Stimulated activated CD4-positive, alpha-beta T cell treated with anti-CD3 and anti-CD28 coated beads, Interleukin-4, amount 100 ng/mL, for 48 hours (primary cell): ENCODE measurements at places on chromosomes 7 and 10.

DNA sequence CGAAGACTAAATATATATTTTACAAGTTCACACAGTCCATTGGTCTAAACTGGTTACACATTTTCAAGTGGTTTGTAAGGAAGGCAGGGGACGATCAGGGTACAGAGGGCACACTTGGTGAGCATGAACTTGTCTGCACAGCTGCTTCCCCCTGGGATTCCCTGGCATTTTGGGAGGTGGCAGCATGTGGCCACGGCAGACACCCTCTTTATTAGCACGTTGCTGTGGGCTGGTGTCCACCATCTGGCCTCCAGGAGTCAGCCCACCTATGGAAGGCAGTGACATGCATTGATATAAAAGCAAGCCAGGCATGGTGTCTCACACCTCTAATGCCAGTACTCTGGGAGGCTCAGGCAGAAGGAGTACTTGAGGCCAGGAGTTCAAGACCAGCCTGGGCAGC lies 350.2 kb downstream of the TYW1 start:
- no peak for DNase-seq

GRCh38 chr10:90885176-90885575 lies 13.4 kb downstream of the RPP30 start:
- DNase-seq, result no peak

GRCh38 chr10:84829131-84829530 lies 500.7 kb downstream of the CCSER2 start:
- no peak for DNase-seq

DNA sequence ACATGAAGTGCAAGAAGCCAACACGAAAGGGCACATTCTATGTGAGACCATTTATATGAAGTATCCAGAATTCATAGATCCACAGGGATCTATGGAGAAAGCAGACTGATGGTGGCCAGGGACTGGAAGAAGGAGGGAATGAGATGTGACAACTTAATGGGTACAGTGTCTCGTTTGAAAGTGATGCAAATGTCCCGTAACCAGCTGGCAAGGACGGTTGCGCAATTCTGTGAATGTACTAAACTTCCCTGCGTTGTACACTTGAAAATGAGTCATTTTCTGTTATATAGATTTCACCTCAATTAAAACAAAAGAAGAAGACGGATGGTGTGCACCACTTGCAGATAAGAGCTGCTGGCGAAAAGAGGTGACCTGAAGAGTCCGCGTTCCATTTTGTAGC lies 861.1 kb downstream of the TYW1 start:
- DNase-seq, result no peak

DNA sequence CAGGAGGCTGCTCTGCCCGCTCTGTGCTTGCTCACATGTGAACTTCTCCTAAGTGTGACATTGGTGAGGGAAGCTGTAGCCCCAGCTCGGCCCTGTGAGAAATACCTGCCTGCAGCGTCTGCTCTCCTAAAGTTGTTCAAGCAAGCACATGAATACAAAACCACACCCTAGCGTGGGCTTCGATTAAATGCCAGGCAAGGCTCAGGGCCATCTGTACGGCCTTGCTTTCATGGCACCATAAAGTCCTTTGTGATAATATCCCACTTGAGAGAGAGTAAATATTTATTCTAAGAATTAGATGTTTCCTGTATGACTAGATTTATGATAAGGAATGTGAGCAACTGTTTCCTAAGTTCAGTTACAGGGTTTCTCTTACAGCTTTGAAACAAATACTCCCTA lies 262.8 kb upstream of the KLF14 start:
- peak; percentile 40 for DNase-seq
